ENCODE measurements at places on chromosomes 5 and 9. TPM values are rescaled to one million over a fixed set of nuclear protein-coding genes. Genes with fewer than 3 reads are reported as not detected.

DNA sequence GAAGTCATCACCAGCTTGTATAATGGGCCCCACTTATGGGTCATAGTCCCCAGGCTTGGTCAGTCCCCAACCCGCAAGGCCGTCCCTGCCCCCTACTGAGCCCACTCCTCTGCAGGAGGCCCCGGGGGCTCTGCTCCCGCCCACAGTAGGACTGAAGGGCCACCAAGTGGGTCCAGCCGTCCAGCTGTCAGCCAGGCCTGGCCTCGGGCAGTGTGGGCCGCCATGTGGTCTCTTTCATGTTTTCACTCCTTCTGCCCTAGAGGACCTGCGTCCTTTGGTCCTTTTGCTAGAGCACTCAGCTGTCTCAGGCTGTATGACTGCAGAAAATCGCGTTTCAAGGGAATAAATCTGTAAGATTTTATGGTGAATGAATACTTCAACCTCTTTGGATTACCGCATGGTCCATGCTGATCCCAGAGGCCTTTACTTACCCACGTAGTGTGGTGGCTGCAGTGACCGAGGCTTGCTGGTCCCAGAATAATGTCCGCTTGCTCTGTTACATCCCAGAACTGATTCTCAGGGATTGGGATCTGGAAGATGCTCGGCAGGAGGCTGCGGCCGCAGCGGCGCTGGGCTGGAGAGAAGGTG is 105.7 kb upstream of the FAM120A start:
- DNase-seq = no peak

GRCh38 chr5:11390291-11390767 is 513.9 kb downstream of the CTNND2 start:
- DNase-seq = no peak

DNA sequence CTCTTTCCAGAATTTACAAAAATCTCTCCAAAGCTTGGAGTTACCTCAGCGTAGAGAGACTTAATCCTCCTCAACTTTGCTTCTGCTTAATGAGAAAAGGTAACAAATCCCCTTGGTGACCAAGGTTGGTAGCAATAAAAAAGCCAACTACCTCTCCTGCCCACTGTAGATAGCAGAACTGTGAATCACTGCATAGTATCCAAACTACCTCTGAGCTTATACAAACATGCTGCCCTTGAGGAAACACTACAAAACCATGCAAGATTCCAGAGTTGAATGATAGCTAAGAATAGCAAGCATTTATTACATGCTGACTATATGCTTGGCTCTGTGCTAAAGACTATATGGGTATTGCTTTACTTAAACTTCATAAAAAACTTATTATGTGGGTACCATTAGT is 2.8 kb upstream of the ADAMTS12 start:
- DNase-seq = no peak

GRCh38 chr5:153784277-153784676 is 254.4 kb downstream of the FAM114A2 start:
- no peak for DNase-seq

DNA sequence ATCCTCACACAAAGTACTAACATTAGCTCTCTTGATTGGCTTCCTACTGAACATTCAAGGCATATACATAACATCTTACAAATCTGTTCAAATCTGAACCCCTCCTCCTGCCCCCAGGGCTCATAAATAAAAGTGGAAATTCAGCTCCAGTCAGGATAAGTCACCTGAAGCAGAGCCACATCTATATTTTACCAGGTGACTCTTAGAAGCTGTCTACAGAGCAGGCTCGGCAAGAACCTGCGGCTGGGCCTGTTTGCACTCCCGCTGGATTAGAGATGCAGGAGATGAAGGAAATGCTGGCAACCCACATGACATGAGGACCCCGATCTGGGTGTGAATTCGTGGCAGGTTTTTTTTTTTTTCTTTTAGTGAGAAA is 3.0 kb upstream of the CPLX2 start:
- DNase-seq = no peak

GRCh38 chr5:32534041-32534440 is 51.3 kb upstream of the SUB1 start:
- DNase-seq = no peak

DNA sequence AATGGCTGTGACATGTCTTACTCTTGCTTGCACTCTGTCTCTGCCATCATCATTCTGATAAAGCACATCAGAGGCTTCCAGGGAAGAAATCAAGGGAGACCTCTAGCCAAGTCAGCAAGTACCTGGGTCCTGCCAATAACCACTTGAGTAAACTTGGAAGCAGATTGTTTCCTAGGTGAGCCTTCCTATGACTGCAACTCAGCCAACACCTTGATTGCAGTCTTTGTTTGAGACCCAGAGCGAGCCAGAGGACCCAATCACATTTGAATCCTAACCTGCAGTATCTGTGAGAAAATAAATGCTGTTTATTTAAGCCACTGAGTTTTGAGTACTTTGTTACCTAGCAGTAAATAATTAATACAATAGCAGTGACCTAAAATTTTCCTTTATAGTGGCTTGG is 356.8 kb upstream of the CHD1 start:
- no peak for DNase-seq

Gene RPL35
- 615 TPM for total RNA-seq

Gene SURF1
- 57.1 TPM for total RNA-seq

Gene UBE2QL1
- 18.6 TPM for total RNA-seq

Gene PCDHA9
- 0.15 TPM for total RNA-seq

Gene DENND4C
- total RNA-seq = 24.0 TPM

Gene CDH10
- total RNA-seq = not detected
